ENCODE measurements at places on chromosomes 2 and 18. TPM values are rescaled to one million over a fixed set of nuclear protein-coding genes. Genes with fewer than 3 reads are reported as not detected.

- DNase-seq = peak; percentile 19
Observed at GRCh38 chr2:233656443-233656842, 15.3 kb upstream of the UGT1A9 start.

- no peak for DNase-seq
Observed at GRCh38 chr2:138030459-138030858, 66.2 kb downstream of the HNMT start.

DNA sequence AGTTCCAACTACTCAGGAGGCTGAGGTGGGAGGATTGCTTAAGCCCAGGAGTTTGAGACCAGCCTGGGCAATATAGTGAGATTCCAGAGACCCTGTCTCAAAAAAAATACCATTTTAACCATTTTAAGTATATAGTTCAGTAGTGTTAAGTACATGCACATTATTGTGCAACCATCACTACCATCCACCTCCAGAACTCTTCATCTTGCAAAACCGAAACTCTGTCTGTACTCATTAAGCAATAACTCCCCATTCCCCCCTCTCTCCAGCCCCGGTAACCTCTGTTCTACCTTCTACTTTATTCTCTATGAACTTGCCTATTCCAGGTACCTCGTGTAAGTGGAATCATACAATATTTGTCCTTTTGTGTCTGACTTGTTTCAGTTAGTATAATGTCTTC is 86.4 kb downstream of the GFPT1 start:
- DNase-seq = no peak

- no peak for DNase-seq
Observed at GRCh38 chr18:57559314-57559713, 27.2 kb downstream of the FECH start.

DNA sequence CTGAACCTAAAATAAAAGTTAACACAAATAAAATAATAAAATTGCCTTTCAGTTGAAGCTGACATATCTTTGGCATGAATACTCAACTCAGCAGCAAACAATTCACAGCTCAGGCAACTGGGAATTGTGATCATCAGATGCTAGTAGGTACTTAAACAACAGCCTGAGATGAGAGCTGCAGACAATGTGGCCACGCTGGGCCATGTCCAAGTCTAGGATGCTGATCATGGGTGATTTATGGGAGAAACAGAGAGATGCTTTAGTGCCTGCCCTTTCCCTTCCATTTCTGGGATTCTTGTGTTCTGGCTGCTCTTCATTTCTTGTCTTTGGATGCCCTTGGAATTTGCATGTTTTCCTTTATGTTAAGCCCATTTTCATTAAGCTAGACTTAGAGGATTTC is 212.4 kb upstream of the CWC22 start:
- no peak for DNase-seq

DNA sequence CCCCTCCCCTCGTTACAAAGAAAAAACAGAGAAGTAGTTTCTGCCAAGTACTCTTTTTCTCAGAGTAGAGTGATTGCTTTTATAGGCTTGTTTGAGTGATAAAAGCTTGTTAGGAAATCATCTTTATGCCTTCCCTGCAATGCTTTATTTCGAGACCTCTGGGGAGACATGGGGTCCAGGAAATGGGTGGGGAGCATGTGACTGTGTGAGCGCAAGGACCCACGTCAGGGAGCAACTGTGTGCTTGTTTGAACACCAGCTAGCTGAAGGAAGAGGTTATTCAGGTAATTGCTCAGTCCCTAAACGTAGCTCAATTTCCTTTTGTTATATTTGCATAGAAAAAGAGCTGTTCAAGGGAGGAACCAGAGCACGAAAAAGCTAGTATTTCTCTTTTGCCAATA is 187.3 kb downstream of the FAM210A start:
- no peak for DNase-seq

- DNase-seq = peak; percentile 61
Observed at GRCh38 chr2:209933499-209934483, 68.6 kb upstream of the RPE start.

- no peak for DNase-seq
Observed at GRCh38 chr2:208046686-208047085, 21.4 kb upstream of the PLEKHM3 start.

CCDC141 gene
- 29.6 TPM for total RNA-seq

All from left lung (tissue), 14 donors.